ENCODE measurements at places on chromosomes 1 and 21.
A peak's percentile ranks its signal among the peaks of the same experiment; 100 is the strongest.

- DNase-seq, result no peak
Measured at GRCh38 chr1:234617986-234618736, 8.2 kb upstream of the IRF2BP2 start.

GRCh38 chr21:20902998-20903397 is 95.2 kb upstream of the NCAM2 start:
- DNase-seq, result no peak

- DNase-seq, result peak; percentile 62
Measured at GRCh38 chr21:42570841-42571387, 57.3 kb downstream of the SLC37A1 start.

GRCh38 chr1:54481201-54481884 is 66.7 kb upstream of the ACOT11 start:
- no peak for DNase-seq

DNA sequence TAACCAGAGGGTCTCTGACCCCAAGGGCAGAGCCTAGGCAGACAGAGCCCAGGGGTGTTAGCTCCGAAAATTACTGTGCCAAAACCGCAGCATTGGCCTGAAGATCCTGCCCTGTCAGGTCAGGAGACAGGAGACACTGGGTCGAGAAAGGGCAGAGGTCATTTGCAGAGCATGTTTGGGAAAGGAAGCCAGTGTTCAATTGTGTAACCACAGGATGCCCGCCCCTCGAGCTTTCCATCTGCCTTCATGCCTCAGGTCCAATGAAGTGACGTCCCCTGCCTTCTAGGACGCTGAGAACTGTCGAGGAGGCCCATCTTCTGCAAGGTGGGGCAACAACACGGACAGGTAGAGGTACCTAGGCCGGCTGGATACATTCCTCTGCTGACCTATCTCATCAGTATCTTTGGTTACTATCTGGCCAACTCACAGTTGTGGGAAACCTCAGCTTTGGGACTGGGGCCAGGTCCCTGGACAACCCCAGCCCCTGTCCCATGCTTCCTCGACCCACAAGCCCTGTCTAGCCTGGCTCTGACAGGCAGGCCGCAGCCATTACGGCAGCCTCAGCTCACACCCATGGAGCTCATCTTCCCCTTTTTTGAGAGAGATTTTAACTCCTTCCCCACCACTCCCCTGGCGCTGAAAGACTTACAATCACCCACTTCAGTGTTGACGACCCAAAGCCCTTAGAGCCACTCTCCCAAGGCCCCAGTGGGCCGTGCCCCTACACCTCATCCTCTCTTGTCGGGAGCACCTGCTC is 1.3 kb downstream of the ARL8A start:
- no peak for DNase-seq

DNA sequence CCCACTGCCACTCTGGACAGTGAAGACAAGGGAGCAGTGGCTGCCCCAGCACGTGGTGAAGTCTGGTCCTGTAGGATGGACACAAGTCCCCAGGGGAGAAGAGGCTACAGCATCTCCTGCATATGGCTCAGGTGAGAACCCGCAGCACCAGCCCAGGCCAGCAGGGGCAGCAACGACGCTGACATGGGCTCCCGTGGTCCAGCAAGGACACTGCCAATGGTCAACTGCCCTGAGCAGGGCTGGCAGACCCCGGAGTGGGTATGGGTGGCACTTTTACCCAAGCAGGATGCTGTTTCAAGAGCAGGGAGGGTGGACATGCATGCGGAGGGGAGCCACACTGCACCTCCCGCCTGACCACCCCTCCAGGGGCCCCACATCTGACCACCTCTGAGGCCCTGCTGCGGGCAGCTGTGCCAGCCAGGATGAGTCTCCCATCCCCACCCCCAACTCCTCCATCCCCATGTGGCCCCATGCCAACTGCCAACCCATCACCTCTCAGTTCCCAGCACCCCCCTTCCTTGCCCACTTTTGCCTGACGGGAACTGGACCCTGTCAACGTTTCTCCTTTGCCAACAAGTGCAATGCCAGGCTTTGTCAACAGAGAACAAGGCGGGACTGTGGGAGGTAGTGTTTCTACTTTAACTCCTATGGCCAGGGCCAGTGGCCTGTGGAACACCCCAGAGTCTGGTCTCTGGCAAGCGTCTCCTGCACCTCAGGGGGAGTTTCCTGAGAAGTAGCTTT is 8.6 kb downstream of the MORN1 start:
- DNase-seq, result no peak

DNA sequence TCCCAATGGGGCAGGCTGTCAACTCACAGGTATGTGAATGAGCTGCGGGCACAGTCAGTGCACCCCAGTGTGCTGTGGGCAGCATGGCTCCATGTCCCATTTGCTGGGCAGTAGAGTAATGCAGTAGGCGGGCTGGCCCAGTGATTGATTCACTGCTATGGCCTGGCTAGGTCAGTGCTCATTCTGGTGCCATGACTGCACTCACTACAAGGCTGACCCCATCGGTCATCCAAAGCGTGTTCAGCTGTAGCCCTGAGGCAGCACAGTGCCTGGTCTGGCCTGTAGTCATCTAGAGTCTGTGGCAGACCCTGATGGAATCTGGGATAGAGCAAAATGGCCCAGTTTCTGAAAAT is 7.4 kb downstream of the HYI start:
- DNase-seq, result no peak

DNA sequence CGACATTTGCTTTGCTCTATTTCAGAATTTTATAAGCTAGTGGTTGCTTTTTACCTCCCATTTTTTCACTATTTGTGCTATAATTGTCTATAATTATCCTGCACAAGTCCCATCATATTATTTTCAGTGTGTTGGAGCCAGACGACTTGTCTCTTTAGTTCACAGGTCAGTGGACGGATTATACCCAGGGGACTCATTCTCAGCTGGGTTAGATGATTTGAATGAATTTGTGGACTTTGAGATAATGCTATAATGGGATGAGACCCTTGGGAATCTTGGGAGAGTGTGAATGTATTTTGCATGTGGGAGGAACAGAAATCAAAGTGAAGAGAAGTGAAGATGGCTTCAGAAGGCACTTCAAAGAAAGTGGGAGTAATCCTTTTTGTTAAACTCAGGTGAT is 31.5 kb upstream of the KCNK1 start:
- DNase-seq, result no peak

DNA sequence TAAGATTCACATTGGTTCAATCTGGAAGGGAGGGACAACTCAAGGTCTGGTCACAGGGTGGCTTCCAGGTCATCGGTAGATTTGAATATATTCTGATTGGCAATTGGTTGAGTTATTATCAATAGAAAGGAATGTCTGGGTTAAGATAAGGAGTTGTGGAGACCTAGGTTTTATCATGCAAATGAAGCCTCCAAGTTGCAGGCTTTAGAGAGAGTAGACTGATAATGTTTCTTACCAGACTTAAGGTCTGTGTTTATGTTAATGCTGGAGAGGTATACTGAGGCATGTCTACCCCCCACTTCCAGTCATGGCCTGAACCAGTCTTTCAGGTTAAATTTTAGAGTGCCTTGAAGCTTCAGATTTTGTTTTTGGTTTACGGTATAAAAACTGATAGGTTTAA is 29.7 kb downstream of the USP25 start:
- DNase-seq, result no peak

DNA sequence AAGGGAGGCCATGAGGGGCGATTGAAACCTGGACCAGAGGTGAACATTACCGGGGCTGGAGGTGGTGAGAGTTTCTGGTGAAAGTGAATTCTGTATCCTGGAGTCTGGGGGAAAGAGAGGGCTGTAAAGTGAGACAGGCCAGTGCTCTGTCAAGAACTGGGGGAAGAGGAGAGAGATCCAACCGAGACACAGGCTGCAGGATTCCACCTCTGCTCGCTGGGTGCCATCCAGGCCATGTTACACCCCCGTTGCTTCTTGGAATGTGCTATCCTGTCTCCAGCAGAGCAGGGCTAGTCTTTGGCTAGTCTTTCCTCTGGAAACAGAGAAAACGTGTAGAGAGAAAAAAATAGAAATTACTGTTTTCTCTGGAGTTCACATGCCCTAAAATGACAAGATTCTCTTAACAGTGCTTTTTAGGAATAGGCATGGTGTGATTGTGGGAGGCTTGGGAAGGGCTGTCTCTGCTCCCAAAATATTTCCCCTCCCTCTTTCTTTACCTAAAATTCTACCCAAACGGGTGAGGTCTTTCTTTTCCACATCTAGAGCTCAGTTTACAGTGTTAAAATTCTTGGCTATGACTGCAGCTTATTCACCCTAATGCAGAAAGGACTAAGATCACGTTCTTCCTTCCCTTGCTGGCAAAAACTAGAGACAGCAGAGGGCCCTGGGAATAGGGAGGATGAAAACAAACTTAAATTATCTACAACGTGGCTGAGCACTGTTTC is 16.5 kb upstream of the OVAAL start:
- no peak for DNase-seq

DNA sequence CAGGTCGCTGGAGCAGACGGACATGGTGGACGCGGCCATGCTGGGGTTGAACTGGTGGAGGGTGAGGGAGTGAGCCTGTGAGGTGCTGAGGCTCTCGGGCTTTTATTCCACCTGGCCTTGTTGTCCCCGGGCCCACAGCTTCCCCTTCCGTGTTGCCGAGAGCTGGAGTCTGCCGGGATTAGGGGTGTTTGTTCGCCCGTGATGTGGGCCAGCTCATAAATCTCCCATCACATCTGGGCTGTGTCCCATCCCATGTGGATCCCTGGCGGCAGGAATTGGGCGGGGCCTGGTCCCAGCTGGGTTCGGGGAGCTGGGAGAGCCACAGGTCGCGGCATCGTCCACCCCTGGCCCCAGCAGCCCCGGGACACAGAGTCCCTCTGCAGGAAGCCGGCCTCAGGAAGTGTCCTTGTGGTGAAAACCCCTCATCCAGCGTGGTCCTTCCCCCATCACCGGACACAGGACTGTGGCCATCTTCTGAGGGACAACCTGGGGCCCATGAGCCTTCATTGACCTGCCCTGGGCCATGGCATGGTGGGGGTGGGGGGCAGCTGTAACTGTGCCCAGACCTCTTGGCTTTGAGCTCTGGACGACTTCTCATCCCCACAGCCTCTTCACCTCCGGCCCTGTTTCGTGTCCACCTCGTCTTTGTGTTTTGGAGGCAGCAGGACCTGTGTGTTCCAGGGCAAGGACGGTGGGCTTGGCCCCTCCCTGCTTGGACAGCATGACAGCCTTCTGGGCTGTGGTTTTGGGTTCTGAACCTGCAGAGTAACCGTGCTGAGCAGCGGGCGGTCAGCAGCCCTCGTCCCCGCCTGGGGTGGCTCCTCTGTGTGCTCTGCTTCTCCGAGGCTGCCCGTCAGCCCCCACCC is at the start of gene KRTAP10-6:
KRTAP10-6 (minus strand) TSS at position 60 of the 866 bp plus-strand sequence; CDS start at position 39, 21 bp downstream.
- DNase-seq, result no peak

DNA sequence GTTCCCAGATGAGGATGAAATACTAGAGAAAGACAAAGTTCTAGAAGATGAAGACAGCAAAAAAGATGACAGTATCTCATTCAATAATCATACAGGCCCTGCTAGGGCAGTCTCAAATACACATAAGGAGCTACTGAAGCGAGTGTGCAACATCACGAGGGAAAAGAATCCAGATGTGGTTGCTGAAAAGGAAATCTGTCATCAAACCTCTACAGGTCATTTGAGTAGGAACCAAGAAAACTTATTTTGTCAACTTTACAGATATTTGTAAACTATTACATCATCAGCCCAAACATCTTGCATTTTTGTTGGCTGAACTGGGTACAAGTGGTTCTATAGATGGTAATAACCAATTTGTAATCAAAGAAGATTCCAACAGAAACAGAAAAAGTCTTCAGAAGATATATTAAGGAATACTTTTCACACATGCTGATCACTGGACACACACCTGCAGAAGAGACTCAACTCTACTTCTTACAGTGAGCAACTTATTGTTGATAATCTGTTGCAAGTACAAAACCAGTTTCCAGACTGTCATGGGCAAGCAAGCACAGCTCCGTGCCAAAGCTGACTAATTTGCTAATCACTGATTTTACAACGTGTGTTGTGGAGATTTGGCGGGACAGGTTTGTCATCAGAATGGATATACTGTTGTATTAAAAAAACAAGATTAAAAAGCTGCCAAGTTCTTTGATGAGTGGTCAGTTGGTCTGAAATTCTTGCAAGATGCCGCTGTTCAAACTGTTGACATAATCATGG is 42.1 kb downstream of the TRIM33 start:
- no peak for DNase-seq

DNA sequence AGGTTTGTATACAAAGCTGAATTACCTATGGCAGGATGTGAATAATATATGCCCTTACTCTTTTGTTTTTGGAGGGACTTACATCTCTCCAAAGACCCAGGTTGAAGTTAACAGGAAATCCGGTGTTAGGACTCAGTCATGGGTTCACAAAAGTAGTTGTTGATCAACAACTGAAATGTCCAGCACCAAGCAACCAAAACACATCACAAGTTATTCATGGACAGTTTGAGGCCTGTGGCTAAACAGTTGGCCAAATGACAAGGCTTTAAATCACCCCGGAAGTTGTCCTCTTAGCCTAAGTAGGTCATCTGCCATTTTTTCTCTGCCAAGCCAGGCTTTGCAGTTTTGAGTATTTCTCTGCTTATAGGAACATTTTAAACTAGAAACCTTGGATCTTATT is 89.9 kb downstream of the CD247 start:
- DNase-seq, result no peak

- DNase-seq, result no peak
Measured at GRCh38 chr1:78690516-78690915, 40.9 kb downstream of the IFI44 start.

- no peak for DNase-seq
Measured at GRCh38 chr1:110070671-110071242, at the start of gene ALX3. TSS of gene ALX3 (minus strand) at chr1:110070672. CDS start at chr1:110070612, 60 bp downstream.

- DNase-seq, result no peak
Measured at GRCh38 chr1:76713535-76713934, 153.7 kb upstream of the ST6GALNAC5 start.

- peak; percentile 75 for DNase-seq
Measured at GRCh38 chr1:51957618-51958017, 32.9 kb downstream of the RAB3B start.

- DNase-seq, result no peak
Measured at GRCh38 chr21:38388203-38388602, 110.1 kb downstream of the ERG start.

DNA sequence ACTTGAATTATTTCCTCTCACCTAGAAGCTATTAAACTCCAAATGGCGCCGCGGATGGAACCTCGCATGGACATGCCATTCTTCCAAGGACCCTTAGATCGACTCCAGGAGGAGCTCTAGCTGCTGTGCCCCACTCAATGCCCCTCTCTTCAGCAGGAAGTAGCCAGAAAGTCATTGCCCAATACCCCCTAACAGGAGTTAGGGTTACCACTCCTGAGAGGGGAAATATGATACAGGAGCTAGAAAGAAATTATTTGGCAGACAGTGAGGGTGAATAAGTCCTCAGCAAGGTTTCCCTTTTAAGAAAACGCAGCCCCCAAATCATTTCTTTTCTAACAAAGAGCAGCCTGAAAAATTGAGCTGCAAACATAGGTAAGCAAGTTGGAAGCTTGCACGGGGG is 28.6 kb downstream of the TFB2M start:
- no peak for DNase-seq

- no peak for DNase-seq
Measured at GRCh38 chr1:26771643-26772321, 16.0 kb upstream of the PIGV start.

- DNase-seq, result no peak
Measured at GRCh38 chr1:9466780-9467758, 72.2 kb upstream of the SLC25A33 start.

DNA sequence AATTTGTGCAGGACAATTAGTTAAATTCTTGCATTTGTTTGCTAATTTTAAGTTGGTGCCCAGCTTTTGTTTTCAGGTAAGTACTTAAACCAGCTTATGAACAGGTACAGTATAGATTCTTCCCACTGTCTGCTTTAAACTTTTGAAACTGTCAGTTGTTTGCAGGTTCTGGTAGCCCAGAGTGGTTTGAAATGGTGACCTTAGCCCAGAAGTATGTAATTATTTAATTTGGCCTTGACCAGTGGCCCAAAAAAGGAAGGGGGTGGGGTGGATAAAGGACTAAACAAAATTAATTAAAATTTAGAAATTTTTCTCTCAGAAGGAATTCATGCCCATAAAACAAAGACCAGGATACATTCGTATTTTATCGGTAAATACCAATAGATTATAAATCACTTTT is 69.0 kb downstream of the PTBP2 start:
- DNase-seq, result no peak
